HuH-7 (cell line): ENCODE measurements at places on chromosomes 7 and 10.

GRCh38 chr10:97090035-97090434 is 95.7 kb downstream of the SLIT1 start:
- DNase-seq: no peak

DNA sequence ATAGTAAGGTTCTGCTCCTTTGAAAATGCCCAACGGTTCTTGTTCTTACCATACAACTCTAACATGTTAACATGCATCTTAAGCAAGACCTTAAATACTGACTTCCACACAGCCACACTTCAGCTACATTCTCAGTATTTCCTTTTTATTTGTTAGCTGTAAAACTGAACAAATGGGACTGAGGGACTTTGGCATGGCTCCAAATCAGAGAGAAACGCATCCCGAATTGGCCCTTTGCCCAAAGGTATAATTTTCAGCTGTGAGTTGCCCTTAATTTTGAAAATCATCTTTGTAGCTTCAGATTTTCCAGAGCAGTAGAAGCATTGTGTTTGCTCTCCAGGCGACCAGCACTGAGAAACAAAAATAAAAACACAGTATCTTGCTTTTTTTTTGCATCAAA is 56.4 kb downstream of the NEUROD6 start:
- no peak for DNase-seq

DNA sequence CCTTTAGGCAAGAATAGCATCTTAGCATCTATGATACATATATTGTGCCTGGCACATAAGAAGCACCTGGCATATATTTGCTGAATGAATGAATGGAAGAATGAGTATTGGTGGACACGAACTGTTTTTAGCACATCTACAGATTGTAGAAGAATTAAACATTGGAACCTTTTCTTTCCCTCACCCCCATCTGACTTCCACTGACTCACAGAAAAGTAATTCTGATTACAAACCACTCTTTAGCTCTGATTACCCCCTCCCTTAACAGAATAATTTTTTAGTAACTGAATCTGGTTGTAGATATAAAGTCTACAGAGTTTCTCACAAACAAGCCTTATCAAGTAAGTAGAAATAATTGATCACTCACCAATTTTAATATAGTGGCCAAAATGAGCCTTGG is 31.9 kb downstream of the SLC26A4 start:
- no peak for DNase-seq

DNA sequence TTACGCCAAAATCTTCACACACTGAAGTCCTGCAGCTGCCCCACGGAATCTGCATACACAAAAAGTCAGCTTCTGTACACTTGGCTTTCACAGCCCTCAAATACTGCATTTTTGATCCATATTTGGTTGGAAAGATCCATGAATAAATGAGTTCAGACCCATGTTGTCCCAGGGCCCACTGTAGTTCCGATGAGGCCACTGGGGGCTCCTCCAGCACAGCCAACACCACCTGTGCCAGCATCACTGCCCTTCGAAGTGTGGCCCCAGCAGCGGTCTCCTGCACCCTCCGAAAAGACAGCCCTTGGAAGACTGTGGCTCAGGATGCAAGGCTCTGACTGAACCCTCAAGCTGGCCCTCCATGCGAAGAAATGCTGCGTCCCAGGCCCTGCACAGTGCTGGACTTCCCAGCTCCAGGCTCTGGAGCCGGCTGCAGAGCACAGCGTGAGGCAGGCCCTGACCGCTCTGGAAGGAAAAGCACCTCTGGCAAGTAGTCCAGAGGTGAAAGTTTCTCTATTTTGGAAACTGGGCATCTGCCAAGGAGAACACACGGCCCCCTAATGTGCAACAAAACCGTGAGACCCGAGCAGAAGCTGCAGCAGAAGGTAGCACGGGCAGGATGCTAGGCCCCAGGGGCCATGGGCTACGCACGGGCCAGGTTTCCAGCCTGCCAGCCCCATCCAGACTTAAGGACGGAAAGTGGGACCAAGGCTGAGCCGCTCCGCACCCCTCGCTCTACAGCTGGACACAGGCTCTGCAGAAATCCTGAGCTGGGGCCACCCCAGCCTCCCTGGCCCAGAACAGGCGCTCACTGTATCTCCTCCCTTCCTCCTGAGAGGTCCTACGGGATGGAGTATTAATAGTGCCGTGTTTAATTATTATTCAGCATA is 62.6 kb downstream of the PTPRN2 start:
- no peak for DNase-seq

DNA sequence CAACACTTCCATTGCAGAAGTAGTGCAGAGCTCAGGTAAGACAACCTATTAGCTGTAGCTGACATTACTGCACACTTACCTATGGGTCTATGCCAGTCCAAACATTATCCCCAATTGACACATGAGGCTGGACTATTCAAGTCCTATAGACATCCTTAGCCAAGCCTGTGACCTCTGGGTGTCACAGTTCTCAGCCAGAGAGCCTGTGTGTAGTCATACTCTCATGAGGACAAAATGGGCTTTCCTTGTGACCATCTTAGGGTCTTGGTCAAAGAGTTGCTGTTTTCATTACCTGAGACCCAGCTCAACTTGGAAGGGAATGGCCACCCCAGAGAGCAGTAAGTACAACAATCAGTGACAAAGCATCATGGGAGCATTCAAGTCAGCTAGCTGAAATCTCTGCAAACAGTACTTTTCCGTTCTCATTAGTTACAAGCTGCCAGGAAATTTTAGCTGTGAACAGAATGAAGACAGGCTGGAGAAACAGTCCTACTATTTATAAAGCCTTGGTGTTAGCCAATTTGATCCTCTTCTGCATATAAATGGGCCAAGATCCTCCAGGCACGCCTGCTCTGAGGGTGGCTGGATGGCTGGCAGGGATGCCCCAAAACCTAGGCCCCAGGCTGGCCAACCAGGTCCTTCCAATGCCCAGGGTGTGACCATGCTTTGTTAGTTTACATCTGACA is 44.3 kb downstream of the NUDCD3 start:
- no peak for DNase-seq

DNA sequence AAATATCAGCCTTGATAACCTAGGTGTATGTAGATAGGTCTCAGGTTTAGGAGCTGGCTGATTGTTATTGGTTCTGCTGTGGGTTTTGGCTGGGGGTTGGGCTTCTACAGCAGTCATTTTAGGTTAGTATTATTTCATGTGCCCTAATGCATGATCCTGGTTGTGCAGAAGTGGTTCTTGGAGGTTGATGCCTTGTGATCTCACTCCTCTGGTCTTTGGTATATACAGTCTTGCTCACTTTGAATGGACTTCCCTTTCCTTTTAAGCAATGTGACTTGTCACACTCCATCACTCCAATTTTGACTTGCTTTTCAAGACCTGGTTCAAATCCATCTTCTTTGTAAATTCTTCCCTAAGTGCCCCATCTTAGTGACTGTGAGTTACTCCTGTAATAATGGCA is 188.9 kb downstream of the LRMDA start:
- no peak for DNase-seq

- DNase-seq: no peak
These were observed 10.1 kb downstream of the CARD11 start for GRCh38 chr7:3033581-3033980.

DNA sequence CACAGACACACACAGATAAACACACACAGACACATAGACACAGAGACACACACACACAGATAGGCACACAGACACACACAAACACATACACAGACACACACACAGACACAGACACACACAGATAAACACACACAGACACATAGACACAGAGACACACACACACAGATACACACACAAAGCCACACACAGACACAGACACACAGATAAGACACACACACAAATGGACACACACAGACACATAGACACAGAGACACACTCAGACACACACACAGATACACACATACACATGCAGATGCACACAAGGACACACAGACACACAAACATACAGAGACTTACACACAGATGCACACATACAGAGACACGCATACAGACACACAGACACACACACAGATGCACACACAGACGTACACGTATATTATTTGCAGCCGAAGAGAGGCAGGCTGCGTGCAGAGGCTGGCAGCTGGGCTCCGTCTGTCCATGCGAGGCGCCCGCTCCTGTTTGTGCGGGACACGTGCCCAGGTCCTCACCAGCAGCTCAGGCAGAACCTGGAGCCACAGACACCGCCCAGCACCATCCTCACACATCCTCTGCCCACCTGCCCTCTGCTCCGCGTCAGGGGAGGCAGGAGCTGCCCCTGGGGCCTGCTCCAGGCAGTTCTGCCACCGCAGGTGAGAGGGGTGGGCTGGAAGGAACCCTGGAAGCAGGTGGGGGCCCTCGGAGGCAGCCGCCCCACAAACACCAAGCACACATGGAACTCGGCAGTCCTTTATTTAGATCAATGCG is 1.2 kb downstream of the CALML5 start:
- no peak for DNase-seq

DNA sequence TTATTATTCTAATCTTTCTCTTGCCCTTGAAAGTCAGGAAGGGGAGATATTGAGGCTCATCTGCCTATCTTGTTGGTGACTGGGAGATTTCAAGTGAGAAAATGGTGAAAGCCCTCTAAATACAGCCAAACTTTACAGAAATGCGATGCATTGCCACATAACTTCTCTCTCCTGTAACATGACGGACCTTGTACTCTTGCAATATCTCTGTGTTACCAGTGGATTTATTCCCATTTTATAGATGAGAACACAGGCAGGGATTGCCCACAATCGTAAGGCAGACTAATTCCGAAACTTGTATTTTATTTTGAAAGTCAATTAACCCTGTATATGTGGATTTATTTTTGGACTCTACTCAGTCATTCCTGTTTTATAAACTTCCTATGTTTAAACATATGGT is 57.3 kb upstream of the MPP7 start:
- no peak for DNase-seq
